ENCODE measurements at places on chromosomes 7 and 10.

DNA sequence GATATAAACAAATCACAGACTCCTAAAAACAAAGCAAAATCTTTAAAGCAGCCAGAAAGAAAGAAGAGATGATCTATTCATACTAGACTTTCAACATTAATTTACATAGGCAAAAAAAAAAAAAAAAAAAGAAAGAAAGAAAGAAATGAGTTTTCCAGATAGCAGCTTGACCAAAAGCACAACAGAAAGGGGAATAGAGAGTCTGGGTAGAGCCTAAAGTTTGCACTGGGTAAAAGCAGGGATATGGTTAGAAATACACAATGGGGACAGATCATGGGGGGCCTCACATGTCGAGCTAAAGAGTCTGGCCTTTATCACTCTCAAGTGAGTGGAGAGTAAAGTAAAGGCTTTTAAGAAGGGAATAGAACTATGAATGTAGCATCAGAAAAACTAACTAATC is 169.8 kb downstream of the SGMS1 start:
- no peak for DNase-seq

GRCh38 chr10:111830359-111830758 is 353.2 kb downstream of the GPAM start:
- no peak for DNase-seq

DNA sequence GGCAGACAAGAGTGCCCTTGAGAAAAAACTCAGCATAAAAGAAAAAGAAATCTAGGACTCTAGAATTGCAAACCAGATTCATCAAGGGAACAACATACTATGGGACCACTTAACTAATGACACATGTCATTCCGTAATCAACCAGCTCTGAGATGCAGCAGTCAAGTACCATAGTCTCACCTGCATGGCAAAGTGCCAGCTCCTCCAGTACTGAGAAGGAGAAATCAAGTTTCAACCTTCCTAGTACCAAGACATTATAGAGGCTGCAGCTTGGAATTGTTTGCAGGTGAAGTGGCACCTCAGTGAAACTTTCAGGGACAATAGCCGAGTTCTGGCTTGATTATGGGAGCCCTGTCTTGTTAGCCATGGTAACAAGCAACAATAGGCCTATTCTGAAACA is 11.5 kb downstream of the STEAP1 start:
- DNase-seq, result no peak

- DNase-seq, result no peak
Observed at GRCh38 chr7:130904031-130904757, 170.2 kb upstream of the KLF14 start.

DNA sequence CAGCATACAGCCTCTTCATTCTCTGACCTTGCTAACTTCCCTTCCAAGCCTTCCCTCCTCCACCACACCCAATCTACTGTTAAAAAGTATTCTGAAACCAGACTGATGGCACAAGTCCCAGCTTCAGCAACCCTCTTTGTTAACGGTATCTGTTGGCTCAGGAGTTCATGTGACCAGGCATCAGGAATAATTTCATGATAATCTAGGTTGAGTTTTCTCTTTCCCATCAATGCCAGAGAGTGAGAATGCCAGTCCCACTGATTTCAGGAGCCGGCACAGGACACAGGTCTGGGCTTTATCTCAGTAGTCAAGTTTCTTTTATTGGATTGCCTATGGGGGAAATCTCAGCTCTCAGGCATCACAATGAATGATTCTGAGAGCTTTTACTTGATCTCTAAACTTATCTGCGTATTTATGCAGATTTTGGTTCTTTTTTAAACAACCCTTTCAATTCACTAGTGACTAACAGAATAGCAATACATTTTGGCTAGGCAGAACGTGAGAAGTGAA is 231.0 kb upstream of the LYZL1 start:
- DNase-seq, result no peak

- DNase-seq, result no peak
Observed at GRCh38 chr10:16408379-16408778, 28.4 kb upstream of the PTER start.

- DNase-seq, result peak; percentile 83
Observed at GRCh38 chr7:2978408-2978807, 65.3 kb downstream of the CARD11 start.

GRCh38 chr7:15073301-15073700 is 170.8 kb upstream of the DGKB start:
- no peak for DNase-seq

DNA sequence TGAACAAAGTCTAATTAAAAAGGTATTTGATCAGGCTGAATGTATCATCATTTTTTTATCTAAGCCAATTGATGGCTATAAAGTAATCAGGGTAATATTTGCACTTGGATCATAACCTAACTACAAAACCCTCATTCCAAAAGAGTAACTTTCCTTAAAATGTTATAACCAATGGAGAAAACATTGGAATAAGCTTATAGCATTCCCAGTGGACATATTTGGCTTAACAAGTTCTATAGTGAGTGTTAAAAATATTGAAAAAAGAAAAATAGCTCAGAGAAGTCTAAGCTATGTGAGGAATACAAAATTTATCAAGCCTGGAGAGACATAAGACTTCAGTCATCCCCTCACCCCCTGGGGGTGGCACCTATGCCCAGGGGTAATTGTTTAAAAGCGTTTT is 358.8 kb downstream of the LRRTM3 start:
- DNase-seq, result no peak

DNA sequence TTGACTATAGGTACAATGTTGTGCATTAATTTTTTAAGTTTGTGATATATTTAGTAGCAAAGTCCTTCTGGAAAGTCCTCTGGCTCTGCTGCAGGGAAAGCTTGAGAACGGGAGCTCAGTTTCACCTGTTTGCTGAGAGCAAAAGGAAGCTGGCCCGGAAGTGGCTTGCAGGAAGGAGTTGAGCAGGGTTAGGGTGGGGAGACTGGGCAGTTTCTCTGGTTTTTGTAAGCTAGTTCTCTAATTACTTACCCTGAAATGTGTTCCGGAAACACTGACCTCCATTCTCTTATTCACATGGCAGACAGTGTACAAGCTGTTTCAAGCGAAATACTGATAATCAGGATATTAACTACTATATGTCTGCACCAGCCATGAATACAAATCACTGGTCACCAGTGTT is 22.3 kb downstream of the MAP3K8 start:
- no peak for DNase-seq

- no peak for DNase-seq
Observed at GRCh38 chr10:126252884-126253610, 135.2 kb downstream of the ADAM12 start.

GRCh38 chr7:95001815-95002561 is 94.6 kb downstream of the PPP1R9A start:
- no peak for DNase-seq

GRCh38 chr7:148819697-148820360 is 64.3 kb downstream of the EZH2 start:
- DNase-seq, result no peak

GRCh38 chr10:26642896-26643653 is 54.4 kb upstream of the PDSS1 start:
- no peak for DNase-seq

DNA sequence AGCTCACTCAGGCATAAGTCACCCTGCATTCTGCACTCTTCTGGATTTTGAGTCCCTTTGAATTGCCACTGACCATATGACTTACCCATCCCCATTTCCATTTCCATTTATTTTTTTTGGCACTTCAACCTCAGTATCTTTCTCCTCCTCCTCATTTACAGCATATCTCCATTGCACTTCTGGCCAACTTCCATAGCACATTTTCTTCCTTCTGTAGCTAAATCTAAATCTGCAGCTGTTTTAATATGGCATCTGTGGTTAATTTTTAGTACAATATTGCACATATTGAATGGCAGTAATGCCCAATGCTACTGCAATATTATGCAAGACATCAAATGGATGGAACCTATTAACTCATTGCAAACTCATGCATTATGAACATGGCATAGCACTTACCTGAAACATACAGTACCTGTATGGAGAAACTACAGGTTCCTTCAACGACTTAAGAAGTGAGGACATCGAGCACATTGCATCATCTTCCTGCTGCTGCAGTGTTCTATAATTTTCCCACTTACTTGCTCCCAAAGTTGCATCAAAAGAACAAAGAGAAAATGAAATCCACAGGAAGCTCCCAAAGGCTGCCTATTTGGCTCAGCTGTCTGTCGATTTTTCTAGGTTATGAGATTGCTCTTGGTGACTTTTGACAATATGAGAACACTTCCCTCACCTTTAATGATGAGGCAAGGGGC is 55.7 kb downstream of the LRRTM3 start:
- no peak for DNase-seq

- DNase-seq, result no peak
Observed at GRCh38 chr10:121313119-121313875, 284.9 kb downstream of the FGFR2 start.

GRCh38 chr10:63228237-63228636 is 95.1 kb downstream of the NRBF2 start:
- no peak for DNase-seq

DNA sequence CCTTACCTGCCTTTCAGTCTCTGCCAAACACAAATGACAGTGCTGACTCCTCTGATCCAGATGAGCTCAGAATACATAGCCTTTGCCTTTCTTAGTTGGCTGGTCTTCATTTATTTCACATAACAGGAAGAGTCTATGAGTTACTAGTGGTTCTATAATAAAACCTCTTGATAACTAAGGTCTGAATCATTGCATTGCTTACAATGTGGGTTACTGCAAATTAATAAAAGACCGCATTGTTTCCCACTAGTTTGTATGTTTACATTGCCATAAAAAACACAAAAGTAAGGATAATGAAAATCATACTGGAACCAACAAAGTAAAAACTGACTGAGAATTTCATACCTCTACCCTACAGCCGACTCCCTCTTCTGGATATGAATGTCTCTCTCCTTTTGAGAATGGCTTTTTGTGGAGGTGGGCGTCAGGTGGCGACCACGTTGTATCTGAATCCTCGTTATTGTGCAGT is 62.0 kb upstream of the AKR1E2 start:
- no peak for DNase-seq

GRCh38 chr7:142927085-142927745 is 6.3 kb downstream of the TRPV5 start:
- DNase-seq, result no peak

GRCh38 chr7:38905056-38905759 is 3.8 kb downstream of the VPS41 start:
- peak; percentile 73 for DNase-seq

DNA sequence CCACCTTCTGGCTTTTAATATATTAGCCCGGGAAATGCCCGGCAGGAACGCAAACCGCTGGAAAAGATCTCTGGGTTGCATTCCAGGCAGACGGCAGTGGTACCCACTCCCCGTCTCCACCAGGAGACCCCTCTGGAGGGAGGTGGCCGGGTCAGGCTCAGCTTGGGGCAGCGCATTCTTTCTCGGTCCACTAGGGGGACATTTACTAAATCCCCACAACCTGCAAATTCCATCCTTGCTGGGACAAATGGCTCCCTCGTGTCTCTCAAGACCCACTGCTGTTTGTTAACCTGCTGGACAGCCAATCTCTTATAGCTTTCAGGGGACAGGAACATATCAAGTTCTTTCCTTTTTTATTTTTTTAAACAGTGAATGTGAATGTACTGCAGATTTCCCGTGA is 45.8 kb upstream of the CARD11 start:
- no peak for DNase-seq

GRCh38 chr10:73876971-73877370 is 2.6 kb upstream of the CAMK2G start:
- DNase-seq, result no peak

- DNase-seq, result peak; percentile 87
Observed at GRCh38 chr7:2709553-2710285, 21.7 kb downstream of the AMZ1 start.

DNA sequence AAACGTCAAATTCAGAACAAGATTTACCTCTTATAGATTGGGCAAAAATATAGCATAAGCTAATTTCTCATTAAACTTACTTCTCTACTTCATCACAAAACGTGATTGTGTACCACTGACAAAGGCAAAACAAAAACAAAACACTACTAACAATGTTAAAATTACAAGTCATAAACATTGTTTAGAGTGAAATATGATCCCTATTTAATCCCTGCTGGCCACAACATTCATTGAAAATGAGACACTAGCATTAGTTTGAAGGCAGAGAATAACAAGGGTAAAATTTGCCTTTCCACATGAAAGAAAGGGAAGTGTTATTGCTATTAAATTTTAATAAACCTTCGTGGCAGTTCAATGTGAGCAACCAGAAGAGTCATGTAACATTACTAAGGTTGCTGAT is 45.0 kb downstream of the SEMA3A start:
- DNase-seq, result no peak

DNA sequence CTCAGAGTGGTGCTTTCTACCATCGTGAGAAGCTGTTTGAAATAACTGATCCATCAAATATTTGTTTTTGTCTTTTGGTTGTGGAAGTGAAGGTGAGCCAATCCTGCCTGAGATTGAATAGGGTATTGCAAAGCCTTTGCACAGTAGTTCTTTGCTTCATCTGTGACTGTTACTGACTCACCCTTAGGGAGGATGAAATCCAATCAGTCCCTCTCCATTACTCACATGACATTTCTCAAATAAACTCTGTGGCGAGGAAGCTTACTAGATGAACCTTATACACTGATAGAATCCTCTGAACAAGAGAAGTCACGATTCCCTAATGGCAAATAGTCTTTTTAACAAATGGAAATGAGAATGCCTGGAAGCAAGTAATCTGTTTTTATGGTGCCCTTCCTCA is 31.9 kb downstream of the HEPACAM2 start:
- no peak for DNase-seq

DNA sequence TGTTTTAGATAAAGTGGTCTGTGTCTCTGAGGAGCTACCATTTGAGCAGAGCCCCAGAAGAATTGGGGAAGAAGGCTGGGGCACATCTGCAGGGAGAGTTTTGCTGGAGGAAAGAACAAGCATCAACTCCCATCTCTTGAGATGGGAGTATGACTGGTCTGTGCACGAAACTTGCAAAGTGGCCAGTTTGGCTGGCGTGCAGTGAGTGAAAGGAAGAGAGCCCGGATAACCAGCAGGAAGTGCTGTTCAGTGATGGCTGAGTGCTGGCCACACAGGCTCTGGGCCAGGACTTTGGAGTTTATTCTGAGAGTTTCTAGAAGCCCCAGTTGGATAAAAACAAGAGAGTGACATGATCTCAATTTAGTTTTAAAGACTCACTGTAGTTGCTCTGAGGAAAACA is 34.4 kb upstream of the SVIL start:
- no peak for DNase-seq

GRCh38 chr10:9211228-9211627 is 1156.7 kb downstream of the GATA3 start:
- no peak for DNase-seq
